ENCODE measurements at places on chromosomes 5 and 9.

DNA sequence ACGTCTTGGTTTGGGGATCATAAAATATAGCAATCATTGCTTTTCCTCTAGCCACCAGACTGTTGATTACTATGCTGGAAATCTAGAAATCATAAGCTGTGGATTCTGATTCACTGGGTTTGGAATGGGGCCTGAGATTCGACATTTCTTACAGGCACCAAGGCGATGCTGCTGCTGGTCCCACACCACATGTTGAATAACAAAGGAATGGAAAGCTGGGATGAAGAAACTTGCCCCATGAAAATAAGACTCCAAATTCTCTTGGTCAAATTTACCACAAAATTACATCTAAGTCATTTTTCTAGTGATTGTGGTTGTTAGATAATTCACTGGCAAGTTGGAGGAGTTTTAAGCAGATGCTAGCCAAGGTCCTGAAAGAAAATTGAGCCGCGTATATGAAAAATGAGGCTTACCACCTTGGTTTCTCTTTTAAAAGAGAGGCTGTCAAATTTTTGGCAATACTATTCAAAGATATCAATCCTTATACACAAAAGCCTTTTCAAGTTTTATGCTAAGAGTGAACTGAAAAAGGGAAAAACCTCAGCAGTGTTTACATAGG, 23.0 kb upstream of the MEIKIN start:
- no peak for DNase-seq

DNA sequence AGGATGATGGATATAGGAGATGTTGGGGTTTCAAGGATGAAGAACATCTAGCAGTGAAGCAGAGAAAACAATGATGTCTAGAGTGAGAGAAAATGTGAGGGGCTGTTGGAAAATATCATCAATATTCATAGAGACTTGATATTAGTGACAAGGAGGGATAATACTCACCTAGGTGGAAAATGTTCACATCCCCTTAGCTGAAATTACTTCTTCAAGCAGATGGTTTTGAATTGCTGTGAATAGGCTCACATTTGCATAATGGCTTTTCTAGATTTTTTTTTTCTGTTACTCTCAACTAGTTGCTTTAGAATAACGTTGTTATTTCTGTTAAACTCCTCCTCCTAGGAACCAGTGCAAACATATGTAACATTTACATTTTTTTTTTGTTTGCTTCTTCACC, 61.6 kb upstream of the MAP1B start:
- no peak for DNase-seq

DNA sequence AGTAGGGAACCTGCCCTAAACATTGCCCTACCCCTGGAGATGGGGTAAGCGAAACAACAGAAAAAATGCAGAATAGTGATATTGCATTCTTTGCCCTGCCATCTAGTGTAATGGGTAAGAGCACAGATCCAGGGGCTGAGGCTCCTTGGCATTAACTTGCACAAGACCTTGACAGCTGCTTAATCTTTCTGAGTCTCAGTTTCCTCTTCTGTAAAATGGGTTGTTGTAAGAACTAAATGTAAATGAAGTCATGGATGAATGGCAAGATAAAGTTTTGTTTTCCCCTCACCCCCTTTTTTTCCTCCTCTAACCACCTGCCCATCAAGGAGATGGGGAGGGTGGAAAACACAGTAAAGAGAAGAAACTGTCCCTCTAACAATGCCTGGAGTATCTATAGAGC, 47.7 kb upstream of the ZNF366 start:
- no peak for DNase-seq

GRCh38 chr9:72480921-72481320, 40.5 kb upstream of the TMC1 start:
- no peak for DNase-seq

DNA sequence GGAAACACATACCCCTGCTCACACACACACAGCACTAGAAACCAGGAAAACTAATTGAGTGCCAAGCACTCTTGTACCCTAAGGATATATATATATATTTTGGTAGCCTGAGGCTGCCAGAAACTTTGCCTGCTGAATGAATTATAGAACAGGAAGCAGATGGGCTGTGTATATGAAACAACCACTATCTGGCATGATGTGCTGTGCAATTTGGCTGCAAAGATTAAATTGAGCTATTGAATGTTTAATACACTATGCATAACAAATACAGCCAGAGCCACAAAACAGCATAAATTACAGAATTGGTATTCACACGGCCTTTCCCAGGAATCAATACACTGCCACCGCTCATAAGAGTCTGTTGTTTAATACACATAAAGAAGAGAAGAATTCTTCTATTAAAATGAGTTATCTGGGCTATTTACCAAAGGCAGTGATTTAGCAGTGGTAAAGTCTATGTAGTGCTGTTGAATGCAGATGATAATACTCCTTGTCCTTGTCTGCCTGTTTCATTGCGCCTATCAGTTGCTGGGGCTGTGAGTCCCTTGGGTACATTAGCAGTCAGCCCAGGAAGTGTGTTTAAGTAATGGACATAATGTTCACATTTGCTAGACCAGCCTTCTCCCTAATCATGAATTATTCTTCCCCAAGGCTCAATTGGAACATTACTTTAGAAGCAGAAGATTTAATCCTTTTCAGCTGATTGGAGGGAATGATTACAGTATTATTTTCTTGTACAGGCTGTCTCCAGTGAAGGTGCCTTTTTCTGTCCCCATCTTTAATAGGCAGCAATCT, 294.3 kb downstream of the TLE1 start:
- DNase-seq: no peak

GRCh38 chr5:69489246-69489645, 3.3 kb upstream of the OCLN start:
- no peak for DNase-seq

GRCh38 chr9:28341913-28342312, 768.6 kb upstream of the C9orf72 start:
- DNase-seq: no peak

- no peak for DNase-seq
Measured at GRCh38 chr9:122033775-122034373, 59.2 kb downstream of the TTLL11 start.
